HT1080 (cell line): ENCODE measurements at places on chromosomes 7 and 10.

DNA sequence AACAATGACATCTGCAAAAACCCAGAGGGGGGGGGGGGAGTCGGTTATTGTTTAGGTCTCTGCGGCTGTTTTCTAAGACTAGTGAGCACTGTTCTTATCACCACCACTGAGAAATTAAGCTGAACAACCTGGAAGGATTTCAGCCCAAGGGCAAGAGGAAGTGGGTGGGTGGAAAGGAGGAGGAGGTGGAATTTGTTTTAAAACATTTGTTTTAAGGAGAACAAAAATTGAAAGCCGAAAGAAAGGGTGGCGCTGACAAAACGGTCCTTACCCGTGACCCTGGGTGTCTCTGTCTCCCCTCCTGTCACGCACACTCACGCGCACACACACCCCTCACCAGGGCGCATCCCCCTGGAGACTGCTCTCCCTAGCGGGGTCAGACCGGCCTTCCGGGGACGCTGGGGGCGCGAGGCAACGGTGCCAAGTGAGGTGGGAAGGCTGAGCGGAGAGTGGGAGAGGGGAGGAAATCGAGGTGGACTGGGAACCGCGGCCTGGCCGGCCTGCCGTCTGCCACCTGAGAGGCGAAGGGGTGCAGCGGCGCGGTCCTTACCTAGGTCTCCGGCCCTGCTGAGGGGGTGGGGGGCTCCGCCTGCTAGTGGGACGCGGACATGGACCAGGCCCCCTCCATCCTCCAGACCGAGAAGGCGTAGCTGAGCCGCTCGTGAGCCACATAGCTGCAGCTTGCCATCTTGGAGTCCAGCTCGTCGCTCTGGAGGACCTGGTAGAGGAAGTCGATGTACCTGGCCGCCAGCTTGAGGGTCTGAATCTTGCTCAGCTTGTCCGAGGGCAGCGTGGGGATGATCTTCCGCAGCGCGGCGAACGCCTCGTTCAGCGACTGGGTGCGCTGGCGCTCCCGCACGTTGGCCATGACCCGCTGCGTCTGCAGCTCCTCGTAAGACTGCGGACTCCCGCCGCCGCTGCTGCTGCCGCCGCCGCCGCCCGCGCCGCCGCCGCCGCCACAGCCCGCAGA lies 1.0 kb downstream of the TWIST1 start:
- peak; percentile 56 for DNase-seq

DNA sequence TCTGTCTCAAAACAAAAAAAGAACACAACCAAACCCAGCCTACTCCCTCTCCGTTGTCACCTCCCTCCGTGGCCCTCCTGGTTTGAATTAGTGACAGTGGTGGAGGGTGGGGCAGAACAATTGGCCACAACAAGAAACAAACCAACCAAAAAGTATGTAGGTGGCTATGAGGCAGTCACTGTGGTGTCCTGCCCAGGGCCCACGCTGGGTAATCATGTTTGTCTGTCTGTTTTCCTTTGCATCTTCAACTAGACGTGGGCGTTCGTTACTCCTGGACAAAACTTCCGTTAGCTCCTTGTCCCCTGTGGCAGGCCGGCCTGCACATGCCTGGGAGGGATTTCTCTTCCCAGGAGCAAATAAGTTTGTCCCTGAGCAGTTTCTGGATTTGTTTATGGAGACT lies 78.4 kb downstream of the XRCC2 start:
- no peak for DNase-seq

- no peak for DNase-seq
Measured at GRCh38 chr10:92479547-92479946, 94.3 kb downstream of the IDE start.

- DNase-seq: no peak
Measured at GRCh38 chr7:135386181-135386580, 123.7 kb downstream of the CNOT4 start.

- DNase-seq: no peak
Measured at GRCh38 chr7:114183311-114184088, 231.1 kb upstream of the FOXP2 start.

DNA sequence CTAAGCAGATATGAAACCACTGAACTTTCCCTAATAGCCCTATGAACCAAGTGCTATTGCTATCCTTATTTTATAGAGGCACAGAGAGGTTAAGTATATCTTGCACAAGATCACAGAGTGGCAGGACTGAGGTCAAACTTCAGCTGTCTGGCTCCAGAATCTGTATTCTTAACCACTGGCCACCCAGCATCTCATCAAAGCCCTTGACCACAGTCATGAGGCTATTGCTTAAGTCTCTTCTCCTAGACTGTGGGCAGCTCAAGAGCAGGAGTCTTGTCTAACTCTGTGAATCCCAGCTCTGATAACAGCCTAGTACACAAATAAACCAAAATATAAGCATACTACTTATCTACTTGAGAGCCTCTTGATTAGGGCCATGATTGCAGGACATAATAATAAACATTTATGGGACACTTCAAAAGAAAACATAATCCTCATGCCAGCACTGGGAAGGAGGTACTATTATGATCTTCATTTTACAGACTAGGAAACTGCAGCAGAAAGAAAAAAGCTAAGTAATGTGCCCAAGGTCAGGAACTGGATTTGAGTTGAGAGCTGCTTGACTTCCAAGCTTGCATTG lies 22.4 kb upstream of the SMC3 start:
- DNase-seq: no peak

DNA sequence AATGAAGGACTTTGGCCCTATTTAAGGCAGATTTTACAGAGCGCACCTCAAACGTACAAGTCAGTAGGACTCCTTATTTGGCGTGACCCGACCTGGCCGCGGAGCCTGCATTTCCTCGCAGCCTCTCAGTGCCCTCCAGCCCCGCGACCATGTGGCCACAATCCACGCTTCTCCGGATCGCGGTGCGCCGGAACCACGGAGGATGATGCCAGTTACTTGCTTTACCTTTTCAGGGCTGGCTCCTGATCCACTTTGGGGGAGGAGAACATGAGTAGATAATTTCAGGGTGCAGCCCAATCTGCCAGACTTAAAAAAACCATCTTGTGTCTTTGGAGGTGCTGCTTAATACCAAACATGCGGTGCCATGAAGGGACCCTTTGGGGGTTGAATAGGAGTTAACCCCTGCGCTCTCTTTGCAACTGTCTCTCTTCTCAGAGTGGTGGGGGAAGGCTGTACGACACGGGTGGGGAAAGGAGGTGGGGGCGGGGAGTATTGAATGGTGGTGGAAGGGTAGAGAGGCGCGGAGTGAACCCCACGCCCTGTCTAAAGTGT lies 1.5 kb downstream of the FRAT1 start:
- DNase-seq: no peak

DNA sequence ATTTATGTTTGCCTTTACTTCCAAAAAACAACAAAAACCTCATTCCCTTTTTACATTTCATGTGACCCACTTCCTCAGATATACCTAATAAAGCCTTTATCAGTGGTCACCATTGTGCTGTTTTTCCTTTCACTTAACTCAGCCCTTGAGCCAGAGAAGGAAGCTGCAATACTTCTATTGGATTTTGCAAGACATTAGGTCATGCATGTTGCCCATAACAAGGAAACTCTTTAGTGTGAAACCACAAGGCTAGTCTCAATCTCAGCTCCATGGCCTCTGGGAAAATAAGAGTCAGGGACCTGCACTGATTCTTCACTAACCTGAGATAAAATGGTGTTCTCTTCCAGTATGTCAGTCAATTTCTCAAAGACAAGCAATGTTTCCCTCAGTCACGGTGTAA lies 27.8 kb downstream of the STEAP4 start:
- peak; percentile 20 for DNase-seq

DNA sequence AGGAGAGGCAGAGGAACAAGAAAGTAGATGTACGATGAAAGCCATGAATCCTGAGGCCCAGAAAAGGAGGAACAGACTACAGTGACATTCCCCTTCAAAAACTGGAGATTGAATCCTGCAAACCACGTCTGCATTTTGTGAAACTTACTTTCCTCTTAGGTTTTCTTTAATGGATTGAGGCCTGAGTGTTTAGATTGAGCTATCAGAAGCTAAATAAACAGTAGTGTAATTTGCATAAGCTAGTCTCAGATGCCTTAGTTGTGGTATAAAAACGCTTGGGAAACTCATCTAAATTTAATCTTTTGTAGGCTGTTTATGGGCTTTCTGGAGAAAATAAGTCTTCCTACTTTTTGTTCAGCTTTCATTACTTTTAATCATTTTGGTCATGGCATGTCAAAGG lies 94.8 kb upstream of the HDAC9 start:
- DNase-seq: no peak

DNA sequence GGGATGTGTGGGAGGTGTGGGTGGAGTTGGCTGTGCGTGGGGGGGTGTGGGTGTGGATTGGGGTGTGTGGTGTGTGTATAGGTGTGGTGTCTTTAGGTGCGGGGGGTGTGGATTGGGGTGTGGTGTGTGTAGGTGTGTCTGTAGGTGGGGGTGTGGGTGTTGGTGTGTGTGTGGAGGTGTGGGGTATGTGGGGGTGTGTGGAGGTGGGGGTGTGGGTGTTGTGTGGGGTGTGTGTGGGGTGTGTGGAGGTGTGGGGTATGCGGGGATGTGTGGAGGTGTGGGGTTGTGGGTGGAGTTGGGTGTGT lies 33.9 kb downstream of the SPDYE17 start:
- no peak for DNase-seq

GRCh38 chr10:28577506-28577905 lies 44.6 kb downstream of the WAC start:
- DNase-seq: no peak

- DNase-seq: peak; percentile 26
Measured at GRCh38 chr10:8596929-8597472, 542.5 kb downstream of the GATA3 start.

DNA sequence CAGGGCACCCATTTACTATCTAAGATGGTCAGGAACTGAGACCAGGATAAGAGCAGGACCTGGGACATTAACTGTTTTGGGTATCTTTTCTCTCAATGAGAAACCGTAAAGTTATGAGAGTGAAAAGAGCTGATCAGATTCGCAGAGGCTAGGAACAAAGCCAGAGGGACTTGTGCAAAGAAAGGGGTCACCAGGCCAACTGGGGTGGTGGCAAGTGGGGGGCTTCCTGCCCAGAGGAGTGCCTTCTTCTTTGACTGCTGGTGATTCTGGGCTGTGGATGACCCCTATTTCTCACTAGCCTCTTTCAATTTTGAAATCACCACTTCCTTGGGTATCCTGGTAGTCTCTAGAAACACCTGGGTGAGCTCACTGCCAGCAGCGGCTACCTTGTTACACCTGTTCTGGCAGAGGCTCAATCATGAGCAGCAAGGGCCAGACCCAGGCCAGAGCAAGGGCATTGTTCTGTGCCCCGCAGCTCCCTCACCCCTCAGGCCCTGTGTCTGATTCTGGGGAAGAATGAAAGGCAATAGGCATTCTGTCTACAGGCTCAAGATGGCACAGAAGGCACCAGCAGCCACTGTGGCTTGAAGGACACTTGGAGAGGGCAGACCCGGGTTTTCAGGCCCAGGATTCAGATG lies 999 bp downstream of the SFTPD start:
- no peak for DNase-seq

- DNase-seq: no peak
Measured at GRCh38 chr10:62010366-62010765, 108.9 kb downstream of the ARID5B start.

GRCh38 chr7:131039355-131039762 lies 288.3 kb upstream of the MKLN1 start:
- DNase-seq: no peak

- DNase-seq: peak; percentile 26
Measured at GRCh38 chr10:58158806-58159205, 108.9 kb downstream of the IPMK start.

DNA sequence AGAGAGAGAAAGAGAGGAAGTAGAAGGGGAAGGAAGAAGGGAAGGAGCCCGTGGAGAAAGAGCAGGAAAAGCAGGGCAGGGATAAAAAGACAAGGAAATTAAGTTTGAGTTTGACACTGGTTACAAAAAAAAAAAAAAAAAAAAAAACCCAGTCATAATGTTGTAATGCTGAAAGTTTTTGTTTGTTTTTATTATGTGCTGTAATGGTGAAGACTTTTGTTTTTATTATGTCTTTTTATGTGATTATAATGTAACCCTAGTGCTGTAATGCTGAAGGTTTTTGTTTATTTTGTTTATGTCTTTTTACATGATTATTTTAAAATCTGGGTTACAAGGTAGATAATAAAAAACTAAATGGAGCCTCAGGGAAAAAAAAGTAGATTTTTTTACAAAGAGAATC lies 184.8 kb downstream of the SEMA3A start:
- no peak for DNase-seq

DNA sequence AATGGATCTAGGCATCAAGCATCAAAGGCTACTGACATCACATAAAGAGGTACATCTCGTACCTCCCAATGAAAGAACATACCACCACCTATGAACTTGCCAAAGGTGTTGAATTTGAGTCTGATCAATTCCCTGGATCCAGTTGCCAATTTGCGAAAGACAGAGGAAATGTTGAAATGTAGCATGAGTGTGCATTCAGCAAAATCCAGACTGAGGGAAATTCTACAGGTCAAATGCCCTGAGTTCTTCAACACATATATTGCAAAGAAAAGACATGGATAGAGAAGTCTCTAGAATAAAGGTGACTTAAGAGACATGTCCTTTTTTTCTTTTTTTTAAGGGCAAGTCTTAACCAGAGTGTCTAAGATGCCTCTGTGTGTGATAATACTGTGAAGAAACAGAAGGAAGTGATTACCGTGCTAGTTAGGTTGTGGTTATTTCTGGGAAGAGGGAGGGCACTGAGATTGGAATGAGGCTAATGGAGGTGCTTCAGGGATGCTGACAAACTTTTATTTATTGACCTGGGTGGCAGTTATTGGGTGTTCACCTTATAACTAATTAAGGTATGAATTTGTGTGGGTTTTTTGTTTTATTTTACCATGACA lies 128.7 kb downstream of the SAMD9 start:
- no peak for DNase-seq

- DNase-seq: peak; percentile 82
Measured at GRCh38 chr7:102042016-102042656, 224.7 kb downstream of the CUX1 start.

DNA sequence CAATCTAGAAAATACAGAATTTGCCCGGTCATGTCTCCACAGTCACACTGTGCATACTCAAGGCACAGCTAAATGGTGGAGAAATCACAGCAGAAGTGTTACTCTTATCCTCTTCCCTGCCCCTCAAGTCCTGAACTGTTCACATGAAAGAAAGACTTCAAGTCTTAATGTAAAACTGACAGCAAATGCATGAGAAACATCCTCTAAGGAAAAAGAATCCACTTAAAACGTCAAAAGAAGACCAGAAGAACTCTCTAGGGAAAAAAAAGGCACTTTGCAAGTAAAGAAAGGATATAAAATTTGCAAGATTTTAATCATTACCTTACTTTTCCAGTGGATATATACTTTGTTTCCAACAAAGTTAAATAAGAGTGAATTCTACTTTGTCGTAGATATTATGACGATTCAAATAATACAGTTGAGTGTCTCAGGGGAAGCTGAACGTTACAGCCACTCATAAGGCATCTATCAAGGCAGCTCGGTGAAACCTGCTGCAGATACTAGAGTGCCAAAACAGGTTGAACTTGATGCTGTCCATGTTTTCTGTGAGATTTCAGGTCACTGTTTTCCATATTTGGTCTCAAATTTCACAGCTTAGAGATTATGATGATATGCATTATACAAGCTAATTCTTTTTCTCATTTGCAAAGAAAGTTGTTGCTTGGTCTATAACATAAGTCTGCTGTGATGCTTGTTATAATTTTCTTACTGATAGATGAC lies 155.0 kb downstream of the CTTNBP2 start:
- no peak for DNase-seq
